Stimulated activated CD4-positive, alpha-beta T cell treated with anti-CD3 and anti-CD28 coated beads, TNF-alpha, amount 100 ng/mL, for 1 hour (primary cell): ENCODE measurements at places on chromosomes 2 and 18.

- no peak for DNase-seq
These were observed 30.5 kb downstream of the GDF7 start for GRCh38 chr2:20697322-20697934.

- no peak for DNase-seq
These were observed 60.7 kb downstream of the TTC27 start for GRCh38 chr2:32688541-32688940.

DNA sequence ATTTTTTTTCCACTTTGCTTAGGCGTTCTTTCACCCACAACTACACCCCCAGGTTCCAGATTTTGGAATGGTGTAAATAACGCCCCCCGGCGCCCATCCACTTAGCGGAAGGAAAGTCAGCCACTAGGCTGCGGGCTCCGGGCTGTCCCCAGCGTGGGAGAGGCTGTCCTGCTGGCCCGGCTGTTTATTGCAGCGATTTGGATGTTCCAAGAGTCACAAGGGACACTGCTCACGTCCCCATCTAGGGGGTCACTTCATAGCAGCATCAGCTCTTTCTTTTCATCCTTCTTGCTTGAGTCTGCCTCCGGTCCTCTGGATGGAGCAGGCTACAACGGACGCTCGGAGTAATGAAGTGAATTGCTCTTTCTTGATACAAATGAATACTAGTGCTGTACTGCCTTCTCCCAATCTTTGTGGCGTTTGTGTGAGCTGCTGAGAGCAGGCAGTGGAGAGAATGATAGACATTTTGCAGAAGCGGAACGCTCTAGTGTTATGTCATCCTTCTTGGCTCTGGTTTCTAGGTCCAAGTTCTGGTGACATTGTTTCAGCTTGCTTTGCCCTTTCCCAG lies 50.7 kb upstream of the PAIP2B start:
- no peak for DNase-seq

DNA sequence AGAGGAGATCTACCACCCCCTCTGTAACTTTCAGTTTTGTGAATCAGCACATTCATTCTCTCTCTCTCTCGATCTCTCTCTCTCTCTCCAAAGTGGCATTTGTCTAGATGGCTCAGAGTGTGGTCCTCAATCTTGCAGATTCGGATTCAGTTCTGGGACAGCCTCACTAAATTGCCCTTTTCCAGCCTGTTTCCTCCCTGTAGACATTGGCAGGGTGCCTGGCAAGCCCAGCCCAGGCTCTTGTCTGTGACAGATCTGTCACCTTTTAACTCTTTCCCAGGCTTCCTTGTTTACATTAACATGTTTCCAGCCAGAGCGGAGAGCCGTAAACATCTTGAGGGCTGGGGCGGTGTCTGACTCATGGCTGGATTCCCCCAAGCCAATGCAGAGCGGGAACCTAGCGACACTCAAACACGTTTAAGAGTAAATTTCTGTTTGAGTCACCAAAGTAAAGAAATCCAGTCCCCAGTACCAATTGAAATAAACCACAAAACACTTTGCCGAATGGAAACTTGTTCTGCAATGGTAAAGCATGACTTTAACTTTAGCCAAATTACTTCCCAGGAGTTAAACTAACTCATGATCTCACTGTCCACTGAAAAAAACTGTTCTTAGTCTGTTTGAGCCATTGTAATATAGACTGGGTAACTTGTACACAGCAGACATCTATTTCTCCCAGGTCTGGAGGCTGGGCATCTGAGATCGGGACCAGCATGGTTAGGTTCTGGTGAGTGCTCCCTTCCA lies 6.6 kb upstream of the CYP27C1 start:
- no peak for DNase-seq
